ENCODE measurements at places on chromosomes 6 and 20.

DNA sequence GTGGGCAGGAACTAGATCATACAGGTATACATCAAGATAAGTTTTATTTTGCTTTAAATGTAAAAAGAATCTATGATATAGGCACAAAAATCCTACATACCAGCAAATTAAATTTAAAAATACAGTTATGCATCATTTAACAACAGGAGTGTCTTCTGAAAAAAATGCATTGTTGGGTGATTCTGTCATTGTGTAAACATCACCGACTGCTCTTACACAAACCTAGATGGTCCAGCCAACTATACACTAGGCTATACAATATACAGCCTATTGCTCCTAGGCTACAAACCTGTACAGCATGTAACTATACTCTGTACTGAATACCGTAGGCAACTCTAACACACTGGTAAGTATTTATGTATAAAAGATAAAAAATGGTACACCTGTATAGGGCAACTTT is 139.4 kb downstream of the RNGTT start:
- no peak for DNase-seq

GRCh38 chr6:63897952-63898351 is 262.4 kb downstream of the PHF3 start:
- no peak for DNase-seq

DNA sequence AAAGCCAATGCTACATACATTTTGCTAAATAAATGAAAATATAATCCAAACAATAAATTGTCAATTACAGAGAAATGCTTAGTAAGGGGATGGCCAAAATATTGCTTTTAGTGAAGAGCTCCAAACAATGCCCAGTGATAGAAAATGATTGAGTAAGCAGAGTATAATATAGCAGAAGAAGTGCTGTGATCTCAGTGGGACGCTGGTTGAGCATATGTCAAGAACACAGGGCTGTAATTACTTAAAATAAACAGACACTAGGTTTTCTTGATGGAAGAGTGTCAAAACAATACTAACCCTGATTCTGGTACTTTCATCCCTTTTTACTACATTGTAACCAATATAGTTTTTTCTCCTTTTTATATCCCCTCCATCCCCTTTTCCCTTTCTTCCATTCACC is 150.3 kb downstream of the GRIK2 start:
- no peak for DNase-seq

GRCh38 chr20:20530428-20531151 is 162.7 kb downstream of the INSM1 start:
- DNase-seq, result no peak

DNA sequence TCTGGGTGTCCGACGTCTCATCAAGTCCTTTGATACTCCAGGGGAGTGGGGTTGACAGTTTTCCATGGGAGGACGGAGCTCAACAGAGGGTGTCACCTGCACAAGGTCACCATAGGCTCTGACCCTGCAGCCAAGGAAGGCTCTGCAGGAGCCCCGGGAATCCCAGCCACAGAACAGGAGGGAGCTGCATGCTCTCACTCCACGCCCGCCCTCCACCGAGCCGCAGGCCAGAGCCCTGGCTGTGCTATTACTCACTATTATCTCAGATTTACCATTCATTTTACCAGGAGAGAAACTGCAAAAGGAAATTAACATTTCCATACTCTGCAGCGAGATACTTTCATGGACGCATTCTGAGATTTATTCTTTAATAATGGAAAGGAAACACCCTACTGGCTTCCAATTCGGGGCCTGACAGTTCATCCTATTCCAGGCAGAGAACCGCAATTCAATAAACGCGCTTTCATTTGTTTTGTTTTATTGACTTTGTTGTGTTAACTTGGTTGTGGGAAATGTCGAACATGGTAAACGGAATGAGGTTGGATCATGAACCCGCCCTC is 18.3 kb upstream of the NTSR1 start:
- DNase-seq, result no peak

DNA sequence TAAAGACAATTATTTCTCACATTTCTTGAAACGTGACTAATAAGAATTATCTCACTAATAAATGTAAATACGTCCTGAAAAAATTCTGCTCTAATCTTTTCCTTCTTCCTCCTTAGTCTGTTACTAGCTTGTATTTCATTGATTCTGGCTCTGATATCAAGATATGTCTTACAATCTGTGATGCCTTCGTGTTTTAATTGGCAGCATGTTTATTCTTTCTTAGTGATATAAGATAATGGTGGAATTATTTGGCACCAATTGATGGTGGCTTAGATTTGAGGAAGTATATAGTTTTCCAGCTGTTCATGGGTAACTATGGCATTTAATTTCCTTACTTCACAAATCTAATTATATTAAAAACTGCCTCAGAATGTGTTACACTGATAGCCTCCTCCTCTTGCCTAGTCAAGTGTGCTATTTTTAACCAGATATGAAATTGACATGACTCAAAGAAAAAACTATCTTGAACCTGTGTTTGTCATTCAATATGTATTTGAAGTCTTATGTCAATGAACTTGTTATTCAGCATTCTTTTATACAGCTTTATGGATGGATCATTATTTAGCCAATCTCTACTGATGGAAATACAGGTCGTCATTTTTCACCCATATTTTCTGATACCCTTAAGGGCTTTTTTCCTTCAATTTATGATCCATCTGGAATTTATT is 5.3 kb downstream of the CCNC start:
- DNase-seq, result no peak

- no peak for DNase-seq
Observed at GRCh38 chr6:43193929-43194328, 11.9 kb downstream of the CUL9 start.

DNA sequence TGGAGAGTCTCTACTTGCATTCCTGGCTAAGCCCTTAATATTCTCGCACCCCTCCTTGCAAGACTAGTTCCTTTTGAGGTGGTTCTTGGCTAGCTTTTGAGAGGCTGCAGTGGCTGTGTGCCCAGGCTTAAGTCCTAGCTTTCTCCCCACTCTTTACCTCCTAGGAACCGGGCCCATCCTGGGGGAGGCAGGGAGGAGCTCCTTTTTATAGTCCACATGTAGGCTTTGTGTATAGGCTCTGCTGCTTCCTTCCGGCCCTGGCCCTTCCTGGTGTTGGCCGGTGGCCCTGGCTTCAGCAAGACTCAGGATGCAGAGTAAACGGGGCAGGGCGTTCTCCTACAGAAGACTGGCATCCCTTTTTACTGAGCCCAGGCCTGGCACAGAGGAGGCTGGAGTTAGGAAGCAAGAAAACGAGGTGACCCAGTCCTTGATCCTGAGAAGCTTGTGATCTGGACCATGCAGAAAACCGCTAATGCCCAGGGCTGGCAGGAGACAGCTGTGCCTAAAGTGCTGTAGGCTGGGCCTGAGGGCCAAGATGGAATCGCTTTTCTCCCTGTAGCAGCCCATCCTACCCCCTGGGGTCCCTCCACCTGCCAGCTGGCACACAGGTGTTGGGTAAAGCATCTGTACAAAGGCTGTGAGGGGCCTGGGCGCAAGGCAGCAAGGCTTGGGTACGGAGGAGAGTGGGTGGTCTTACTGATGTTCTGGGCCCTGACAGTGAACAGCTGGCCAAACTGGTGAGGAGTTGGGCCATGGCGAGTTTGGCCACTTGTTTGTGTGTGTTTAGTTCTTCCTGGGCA is 8.7 kb downstream of the PLCG1 start:
- peak; percentile 50 for DNase-seq

GRCh38 chr6:164167873-164168405 is 753.4 kb downstream of the QKI start:
- DNase-seq, result no peak

GRCh38 chr20:47481330-47482216 is 20.1 kb upstream of the NCOA3 start:
- no peak for DNase-seq

DNA sequence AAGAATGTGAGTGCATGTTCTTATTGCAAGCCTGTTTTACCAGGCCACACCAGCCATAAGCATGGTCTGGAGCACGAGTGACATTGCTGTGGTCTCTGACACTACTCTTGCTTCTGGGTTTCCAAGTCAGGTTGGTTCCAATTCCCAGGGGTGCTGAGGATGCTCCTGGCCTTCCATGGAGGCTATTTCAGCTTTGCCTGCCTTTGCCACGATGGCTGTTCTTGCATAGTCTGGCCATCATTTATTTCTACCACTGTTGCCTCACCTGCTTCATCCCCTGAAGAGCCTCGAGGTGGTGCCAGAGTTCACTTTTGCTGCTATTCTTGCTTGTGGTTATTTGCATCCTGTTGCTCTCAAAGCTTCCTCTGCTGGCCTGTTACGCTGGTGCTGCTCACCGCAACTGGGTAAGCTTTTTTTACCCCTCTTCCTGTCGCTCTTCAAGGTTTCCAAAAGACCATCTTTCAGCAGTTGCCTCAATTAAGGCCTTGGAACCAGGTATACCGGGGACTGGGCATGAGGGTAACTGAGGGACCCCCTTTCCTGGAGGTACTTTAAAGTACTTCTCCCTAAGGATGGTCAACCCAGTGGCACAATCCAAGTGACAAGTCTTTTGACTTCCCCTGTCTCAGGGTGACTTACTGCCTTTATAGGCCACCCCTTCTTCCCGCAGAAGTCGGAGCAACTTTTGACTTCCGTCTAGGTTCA is 64.5 kb downstream of the AKAP7 start:
- DNase-seq, result peak; percentile 68

GRCh38 chr20:47466213-47466612 is 35.5 kb upstream of the NCOA3 start:
- DNase-seq, result no peak

- no peak for DNase-seq
Observed at GRCh38 chr6:167904791-167905190, 78.1 kb downstream of the AFDN start.

DNA sequence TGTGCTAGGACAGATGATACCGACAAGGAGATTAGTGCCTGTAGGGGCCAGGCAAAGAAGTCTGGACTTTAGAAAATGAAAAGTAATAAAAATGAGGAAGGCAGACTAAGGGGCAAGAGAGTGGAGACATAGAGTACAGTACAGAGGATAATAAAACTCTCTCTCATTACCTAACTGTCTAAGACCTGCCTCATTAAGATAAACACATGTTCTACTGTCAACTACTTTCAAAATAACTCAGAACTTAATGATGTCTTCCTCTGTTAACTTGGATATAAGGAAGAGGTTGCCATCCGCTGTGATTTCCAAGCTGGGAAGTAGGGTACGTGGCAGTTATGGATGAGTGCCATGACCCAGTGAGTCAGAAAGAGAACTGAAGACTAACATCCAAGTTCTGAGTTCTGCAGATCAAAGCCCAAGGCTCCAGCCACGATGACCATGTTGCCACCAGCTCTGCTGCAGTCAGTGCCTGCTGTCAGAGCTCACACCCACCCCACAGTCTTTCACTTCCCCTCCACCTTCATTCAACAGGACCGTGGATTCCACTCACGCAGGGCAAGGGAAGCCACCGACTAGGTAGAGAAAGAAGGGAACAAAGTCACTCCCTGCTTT is 81.8 kb downstream of the KIF16B start:
- no peak for DNase-seq

- DNase-seq, result no peak
Observed at GRCh38 chr20:6079016-6079415, 25.2 kb upstream of the LRRN4 start.

- peak; percentile 25 for DNase-seq
Observed at GRCh38 chr6:96675597-96675996, 112.7 kb downstream of the FHL5 start.

GRCh38 chr6:129621252-129621651 is 88.7 kb downstream of the ARHGAP18 start:
- no peak for DNase-seq

Measured in lung (tissue), 17 donors.